ENCODE measurements at places on chromosomes 3 and 15.
A peak's percentile ranks its signal among the peaks of the same experiment; 100 is the strongest.

GRCh38 chr15:63892794-63893441, 59.2 kb upstream of the HERC1 start:
- DNase-seq = peak; percentile 80

GRCh38 chr3:13088028-13089006, 15.1 kb upstream of the IQSEC1 start:
- DNase-seq = no peak

DNA sequence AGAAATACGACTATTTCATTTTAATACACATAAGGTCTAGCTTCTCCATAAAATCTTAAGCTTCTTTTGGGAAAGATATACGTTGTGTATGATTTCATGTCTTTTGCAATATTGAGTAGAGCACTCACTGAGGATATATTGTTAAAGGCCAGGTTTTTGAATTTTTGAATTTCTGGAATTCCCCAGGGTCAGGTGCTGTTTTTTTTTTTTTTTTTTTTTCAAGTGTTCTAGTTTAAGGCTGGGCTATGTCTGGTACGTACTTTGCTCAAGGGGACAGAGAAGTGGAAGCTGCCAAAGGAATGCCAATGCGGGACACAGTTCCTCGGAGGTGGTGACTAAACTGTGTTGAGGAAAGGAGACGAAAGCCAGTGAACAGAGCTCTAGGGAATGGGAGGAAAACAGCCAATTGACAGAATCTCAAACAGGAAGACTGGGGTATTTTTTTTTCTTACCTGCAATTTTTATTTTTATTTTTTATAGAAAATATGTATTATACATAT, 510.5 kb upstream of the CBLB start:
- no peak for DNase-seq

DNA sequence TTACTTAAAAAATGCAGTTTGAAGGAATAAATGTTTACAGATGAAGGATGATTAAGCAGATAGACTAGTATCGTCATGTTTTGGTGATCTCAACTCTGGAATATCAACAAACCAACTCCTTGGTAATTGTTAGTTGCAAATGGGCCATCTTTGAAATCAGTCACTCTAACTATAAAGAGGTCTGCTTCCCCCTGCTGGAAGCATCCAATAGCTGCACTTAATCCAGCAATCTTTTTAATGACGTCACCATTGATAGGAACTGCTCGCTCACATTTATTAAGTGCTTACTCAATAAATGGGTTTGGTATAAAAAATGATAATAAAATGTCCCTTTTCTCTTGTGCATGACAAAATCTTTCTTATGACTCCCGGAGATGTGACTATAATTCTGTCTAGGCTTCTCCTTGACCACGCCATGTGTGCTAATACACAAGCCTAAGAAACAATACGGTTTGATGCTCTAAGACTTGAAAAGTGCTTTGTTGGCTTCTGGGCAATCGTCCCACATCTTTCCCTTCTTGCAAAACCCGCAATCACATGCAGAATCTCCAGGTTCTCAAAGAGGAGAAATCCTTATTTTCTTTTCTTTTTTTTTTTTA, 227.6 kb upstream of the POU1F1 start:
- DNase-seq = no peak
